Activated CD4-positive, alpha-beta T cell treated with anti-CD3 and anti-CD28 coated beads, Interleukin-2, amount 10 ng/mL, durations not matched to agents 7 days and 5 days (primary cell): ENCODE measurements at places on chromosomes 12 and 14. TPM values are rescaled to one million over a fixed set of nuclear protein-coding genes. Genes with fewer than 3 reads are reported as not detected.

PPP2R5C gene
- total RNA-seq: 300 TPM

CELA1 gene
- total RNA-seq: not detected

MDGA2 gene
- total RNA-seq: not detected

DIO3 gene
- not detected for total RNA-seq

DNA sequence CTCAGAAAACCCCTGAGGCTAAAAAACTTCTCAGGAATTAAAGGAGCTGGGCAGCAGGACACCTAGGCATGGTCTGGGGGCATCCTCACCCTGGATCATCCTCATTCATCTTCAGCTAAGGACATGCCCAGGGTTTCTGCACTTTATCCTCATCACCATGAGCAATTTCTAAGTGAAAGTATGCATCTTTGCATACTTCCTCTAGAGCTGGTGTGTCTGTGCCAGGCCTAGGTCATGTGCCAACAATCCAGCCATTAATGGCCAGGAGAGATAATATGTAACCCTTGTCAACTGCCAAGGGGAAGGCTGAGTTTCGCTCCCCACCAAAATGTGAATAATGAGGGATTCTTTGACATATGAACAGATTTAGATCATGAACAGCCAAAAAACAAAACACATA, 160.5 kb downstream of the KITLG start:
- H3K27ac ChIP-seq: no peak overlapping the region
- no peaks in the 10 kb centered on the region for H3K36me3 ChIP-seq
- no peak overlapping the region for H3K4me3 ChIP-seq

- no peak for DNase-seq
- H3K36me3 ChIP-seq: no peaks in the 10 kb centered on the region
- H3K27me3 ChIP-seq: peaks cover 28% of the 10 kb centered on the region
- no peak overlapping the region for H3K4me3 ChIP-seq
- H3K4me1 ChIP-seq: peaks cover 66% of the 10 kb centered on the region
- H3K27ac ChIP-seq: no peak overlapping the region
These were observed 653.4 kb downstream of the TMEM121 start for GRCh38 chr14:106179761-106180160.

GRCh38 chr14:79661752-79662151, 549.6 kb downstream of the DIO2 start:
- no peaks in the 10 kb centered on the region for H3K36me3 ChIP-seq
- no peak overlapping the region for H3K4me3 ChIP-seq
- no peaks in the 10 kb centered on the region for H3K4me1 ChIP-seq

- no peak overlapping the region for H3K27ac ChIP-seq
- no peak for DNase-seq
- H3K27me3 ChIP-seq: no peaks in the 10 kb centered on the region
- H3K36me3 ChIP-seq: no peaks in the 10 kb centered on the region
These were observed 40.6 kb downstream of the IGF1 start for GRCh38 chr12:102439426-102440405.

- DNase-seq: no peak
- H3K4me3 ChIP-seq: no peak overlapping the region
These were observed 425.0 kb downstream of the SNAPC1 start for GRCh38 chr14:62187265-62187664.

DNA sequence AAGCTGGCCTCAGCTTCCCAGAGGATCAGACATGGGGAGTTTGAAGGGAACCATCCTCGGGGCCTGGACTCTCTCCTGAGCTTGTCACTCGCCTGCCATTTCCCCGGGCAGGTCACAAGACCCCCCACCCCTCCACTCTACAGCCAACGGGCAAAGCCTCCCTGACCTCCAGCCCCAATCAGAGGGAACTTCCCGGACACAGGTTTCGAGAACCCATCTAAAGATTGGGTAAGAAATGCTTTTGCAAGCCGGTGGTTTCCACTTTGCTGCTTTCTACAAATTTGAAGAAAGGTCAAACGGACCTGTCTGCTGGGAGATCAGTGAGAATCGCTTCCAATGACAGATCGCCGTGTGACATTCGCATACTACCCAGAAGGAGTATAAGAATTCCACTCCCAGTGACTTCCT, 89.6 kb downstream of the SCARB1 start:
- H3K27ac ChIP-seq: peak overlapping the region; percentile 55
- peaks cover 9% of the 10 kb centered on the region for H3K27me3 ChIP-seq
- H3K4me1 ChIP-seq: peaks cover 27% of the 10 kb centered on the region
- H3K4me3 ChIP-seq: peak overlapping the region; percentile 35
- peak; percentile 18 for DNase-seq

GRCh38 chr14:28603606-28604005, 163.0 kb upstream of the FOXG1 start:
- no peak for DNase-seq
- H3K36me3 ChIP-seq: no peaks in the 10 kb centered on the region
- no peaks in the 10 kb centered on the region for H3K27me3 ChIP-seq
- H3K27ac ChIP-seq: no peak overlapping the region
- H3K4me1 ChIP-seq: no peaks in the 10 kb centered on the region
- H3K4me3 ChIP-seq: no peak overlapping the region
